Activated CD4-positive, alpha-beta memory T cell treated with anti-CD3 and anti-CD28 coated beads, Interleukin-2, amount 10 ng/mL, durations not matched to agents 7 days and 5 days (primary cell): ENCODE measurements at places on chromosomes 1 and 21.
A peak's percentile ranks its signal among the peaks of the same experiment; 100 is the strongest.

- DNase-seq = no peak
Measured at GRCh38 chr1:215730600-215730999, 163.5 kb downstream of the KCTD3 start.

DNA sequence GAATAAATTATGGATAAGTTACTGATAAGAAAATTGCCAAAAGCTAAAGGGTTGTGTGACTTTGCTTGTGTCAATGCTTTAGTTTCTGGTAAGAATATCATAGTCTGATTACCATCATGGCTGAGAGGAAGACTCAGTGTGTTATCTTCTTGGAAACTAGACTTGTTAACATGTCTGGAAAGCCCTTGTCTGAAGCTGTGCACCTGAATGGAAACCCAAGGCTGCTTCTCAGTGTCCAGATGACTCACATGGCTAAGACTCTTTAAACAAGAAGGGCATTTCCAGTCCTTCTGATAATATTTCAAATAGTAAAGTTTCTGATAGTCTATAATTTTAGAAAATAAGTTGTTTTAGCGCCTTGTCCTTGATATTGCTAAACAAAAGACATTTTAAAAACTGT, 1092.7 kb downstream of the PLA2G4A start:
- no peak for DNase-seq

GRCh38 chr1:155591770-155592169, 18.2 kb upstream of the MSTO1 start:
- DNase-seq = peak; percentile 23

DNA sequence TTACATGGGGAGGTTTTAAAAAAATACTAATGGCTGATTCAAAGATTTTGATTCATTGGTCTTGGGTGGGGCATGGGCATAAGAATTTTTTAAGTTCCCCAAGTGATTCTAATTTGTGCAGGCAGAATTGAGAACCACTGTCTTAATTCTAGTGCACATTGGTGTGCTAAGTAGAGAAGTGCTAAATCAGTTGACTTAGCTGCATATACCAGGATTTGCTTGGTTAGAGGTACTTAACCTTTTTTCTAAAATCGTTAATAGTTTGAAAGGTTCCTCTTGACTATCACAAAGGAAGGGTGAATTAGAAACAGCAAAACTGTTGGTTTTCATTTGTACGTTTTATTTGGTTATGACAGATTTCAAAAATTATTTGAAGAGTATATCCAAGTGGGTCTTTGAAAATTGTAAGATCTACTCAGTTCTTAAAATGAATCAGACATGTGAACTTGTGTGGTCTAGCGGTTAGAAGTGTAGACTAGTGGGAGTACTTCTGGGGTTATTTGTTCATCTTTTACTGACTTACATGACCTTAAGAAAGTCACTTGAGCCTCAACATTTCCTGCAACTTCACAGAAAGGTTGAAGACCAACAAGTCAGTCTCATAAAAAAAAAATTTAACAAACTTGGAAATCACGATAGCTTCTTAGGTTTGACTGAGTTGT, 66.7 kb downstream of the RPAP2 start:
- DNase-seq = no peak

GRCh38 chr1:1090424-1091343, 16.6 kb upstream of the RNF223 start:
- DNase-seq = no peak
